Right renal cortex interstitium (tissue), 3 donors: ENCODE measurements at places on chromosomes 2 and 18. TPM values are rescaled to one million over a fixed set of nuclear protein-coding genes. Genes with fewer than 3 reads are reported as not detected.

- DNase-seq: no peak
Measured at GRCh38 chr18:46536215-46536874, 120.7 kb downstream of the LOXHD1 start.

GRCh38 chr2:55581435-55581834 is 36.0 kb downstream of the PPP4R3B start:
- DNase-seq: no peak

MAP2 gene
- 28.6 TPM for polyA plus RNA-seq

- DNase-seq: no peak
Measured at GRCh38 chr2:56099963-56100362, 83.8 kb upstream of the CCDC85A start.

DNA sequence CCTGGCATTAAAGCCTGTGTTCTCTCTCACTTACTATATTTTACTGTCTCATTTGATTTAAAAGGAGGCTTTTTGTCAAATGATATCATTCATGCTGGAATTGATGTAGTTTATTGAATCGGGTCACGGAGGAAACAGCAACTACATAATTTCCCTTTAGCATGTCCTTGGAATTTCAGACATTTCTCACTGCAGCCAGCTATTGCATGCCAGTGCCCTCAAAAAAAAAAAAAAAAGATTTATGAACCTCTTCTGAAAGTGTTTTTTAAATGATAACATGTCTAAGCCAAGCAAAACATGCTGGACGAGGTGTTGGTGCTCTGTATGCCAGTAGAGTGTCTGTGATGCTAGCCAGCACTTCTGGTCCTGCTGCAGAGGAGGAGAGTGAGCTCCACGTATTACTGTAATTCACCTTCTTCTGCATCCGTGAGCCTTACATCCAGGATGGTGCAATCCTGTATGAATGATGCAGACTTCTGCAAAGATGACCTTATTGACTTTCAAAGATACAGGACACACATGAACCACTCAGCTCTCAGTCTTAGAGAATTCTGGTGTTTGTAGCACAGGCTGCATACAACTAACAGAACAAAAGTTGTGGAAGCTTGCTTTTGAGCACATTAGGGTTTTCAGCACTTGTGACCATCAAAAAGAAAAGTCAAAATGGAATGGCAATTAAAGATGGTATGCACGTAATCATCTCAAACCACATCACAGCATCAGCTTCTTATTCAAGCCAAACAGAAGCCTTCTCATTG is 31.1 kb downstream of the UGP2 start:
- DNase-seq: no peak

ALK gene
- polyA plus RNA-seq: 0.31 TPM

- no peak for DNase-seq
Measured at GRCh38 chr2:112864072-112864471, 27.5 kb upstream of the IL1B start.

KCNG2 gene
- polyA plus RNA-seq: 0.17 TPM

ALLC gene
- not detected for polyA plus RNA-seq

COLEC12 gene
- 30.4 TPM for polyA plus RNA-seq

DNA sequence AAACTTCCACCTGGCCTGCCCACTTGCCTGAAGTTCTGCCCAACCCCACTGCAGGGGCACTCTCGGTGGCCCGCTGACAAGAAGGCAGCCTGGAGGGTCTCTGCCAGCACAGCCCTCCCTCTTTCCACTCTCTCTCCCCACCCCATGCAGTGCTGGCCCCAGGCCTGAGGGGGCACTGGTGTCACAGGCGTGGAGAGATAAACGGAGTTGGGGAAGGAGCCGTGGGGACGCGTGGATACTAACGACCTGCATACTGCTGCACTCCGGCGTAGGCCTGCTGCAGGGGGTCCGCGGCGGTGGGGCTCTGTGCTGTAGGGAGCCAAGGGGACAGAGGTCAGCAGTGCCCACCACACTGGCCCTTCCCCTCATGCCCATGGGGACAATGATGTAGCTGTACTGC is 299.3 kb downstream of the CELF4 start:
- DNase-seq: no peak

GRCh38 chr2:3754795-3755194 is 51.4 kb downstream of the DCDC2C start:
- DNase-seq: no peak

DNA sequence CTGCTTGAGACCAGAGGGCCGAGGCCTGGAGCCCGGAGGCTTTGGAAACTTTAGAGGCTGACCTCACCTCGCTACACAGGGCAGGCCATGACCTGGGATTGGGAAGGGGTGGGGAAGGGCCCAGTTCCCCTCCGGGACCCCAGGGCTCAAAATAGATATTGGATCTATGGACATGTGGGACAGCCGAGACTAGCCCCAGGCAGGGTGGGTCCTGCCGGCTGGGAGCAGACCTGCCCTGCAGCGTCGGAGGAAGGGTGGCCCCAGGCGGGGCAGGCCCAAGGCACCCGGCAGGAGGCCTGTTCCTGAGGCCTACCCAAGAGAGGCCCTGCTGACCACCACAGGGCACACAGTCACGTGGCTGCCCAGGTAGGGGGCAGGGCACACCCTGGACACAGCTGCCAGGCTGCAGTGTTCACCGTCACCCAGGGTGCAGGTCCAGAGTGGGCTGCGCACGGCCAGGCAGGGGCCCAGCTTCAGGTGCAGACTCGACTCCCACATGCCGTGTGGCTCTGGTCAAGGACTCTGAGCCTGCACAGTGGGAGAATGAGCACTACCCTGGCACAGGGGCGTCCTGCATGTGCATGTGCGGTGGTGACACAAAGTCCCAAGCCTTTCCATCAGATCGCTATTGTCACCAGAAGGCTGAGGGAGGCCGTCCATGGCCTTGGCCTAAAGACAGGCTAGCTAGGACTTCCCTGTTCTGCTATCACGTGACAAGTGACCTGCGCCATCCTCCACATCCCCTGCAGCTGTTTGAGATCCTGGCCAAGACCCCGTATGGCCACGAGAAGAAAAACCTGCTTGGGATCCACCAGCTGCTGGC is 13.2 kb downstream of the ANO7 start:
- no peak for DNase-seq

GRCh38 chr18:7002107-7002506 is 115.5 kb downstream of the LAMA1 start:
- DNase-seq: no peak

DNA sequence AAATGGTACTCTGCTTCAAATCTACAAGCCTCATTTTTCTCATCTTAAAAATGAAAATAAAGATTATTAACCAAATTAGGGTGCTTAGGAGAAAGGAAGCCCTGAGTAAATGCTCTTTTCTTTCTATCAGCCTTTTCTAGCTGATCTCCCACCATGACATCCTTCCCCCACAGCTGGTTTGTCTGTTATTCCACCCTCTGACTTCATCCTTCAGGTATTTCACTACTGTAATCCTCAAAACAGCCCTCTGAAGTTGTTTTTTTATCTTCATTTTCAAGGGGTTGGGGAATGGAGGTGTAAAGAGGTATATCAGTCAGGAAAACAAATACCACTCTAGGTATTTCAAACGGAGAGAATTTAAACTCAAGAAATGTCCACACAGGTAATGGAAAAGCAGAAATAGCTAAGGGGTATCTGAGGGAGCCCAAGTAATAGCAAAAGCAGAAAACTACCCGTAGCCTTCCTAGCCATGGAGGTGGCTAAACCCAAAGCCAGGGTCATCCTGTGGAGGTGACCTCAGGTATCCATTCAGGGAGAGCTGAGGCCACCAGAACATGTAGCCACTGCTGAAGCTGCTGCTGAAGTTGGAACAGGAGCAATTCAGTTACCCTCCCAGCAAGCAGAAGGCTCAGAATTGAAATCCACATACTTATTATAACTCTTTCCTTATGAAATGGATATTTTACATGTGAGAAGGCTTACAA is 990.9 kb upstream of the ACVR2A start:
- no peak for DNase-seq

- DNase-seq: no peak
Measured at GRCh38 chr2:232562515-232563151, 12.1 kb downstream of the EIF4E2 start.

UGT1A5 gene
- not detected for polyA plus RNA-seq

HOXD1 gene
- polyA plus RNA-seq: 11.3 TPM

DNA sequence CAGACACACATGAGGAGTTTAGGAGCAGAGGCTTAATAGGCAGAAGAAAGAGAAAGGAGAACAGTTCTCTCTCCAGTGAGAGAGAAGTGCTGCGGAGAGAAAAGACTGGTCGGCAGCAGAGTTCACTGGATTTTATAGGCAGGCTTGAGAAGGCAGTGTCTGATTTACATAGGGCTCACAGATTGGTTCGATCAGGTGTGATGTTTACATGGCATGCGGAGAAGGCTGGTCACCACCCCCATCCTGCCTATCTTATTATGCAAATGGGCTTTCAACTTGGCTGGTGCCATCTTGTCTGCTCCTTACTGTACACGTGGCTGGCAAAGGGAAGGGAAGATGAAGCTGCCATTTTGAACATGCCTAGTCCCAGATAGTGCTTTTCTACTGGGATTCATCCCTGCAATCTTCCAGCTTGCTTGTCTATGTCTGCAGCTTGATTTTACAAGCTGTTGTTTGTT is 113.4 kb downstream of the AP1S3 start:
- no peak for DNase-seq

GRCh38 chr2:173126819-173127218 is 51.2 kb downstream of the MAP3K20 start:
- no peak for DNase-seq

EMILIN1 gene
- 70.5 TPM for polyA plus RNA-seq

GRCh38 chr2:227657199-227657845 is 9.3 kb upstream of the SCYGR5 start:
- no peak for DNase-seq

PCARE gene
- polyA plus RNA-seq: 0.28 TPM

GRCh38 chr18:77853859-77854258 is 604.2 kb downstream of the GALR1 start:
- no peak for DNase-seq

GRCh38 chr18:49563130-49563540 is 1.3 kb downstream of the LIPG start:
- no peak for DNase-seq

FAM124B gene
- polyA plus RNA-seq: 2.3 TPM

DNA sequence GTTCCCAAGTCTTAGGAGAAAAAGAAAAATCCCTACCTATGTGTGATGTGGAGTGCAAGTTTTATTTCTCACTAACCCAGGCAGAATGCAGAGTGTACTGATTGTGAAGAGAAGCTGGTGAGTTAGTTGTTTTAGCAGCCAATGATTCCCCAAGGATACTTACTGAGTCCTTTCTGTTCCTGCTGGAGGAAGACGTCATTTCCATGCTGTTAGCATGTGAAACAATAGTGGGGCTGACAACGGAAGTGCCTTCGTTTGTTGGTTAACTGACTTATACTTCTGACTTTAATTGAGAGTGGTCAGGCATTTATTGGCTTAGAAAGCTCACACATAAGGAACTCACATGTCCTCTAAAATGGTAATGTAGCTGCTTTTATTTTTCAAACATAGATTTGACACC is 180.6 kb downstream of the MC4R start:
- DNase-seq: no peak

DNAH6 gene
- polyA plus RNA-seq: 2.5 TPM

GRCh38 chr18:60247103-60247502 is 125.5 kb downstream of the MC4R start:
- no peak for DNase-seq

- no peak for DNase-seq
Measured at GRCh38 chr2:223494496-223494895, 107.7 kb downstream of the SCG2 start.

MERTK gene
- 21.2 TPM for polyA plus RNA-seq

DNA sequence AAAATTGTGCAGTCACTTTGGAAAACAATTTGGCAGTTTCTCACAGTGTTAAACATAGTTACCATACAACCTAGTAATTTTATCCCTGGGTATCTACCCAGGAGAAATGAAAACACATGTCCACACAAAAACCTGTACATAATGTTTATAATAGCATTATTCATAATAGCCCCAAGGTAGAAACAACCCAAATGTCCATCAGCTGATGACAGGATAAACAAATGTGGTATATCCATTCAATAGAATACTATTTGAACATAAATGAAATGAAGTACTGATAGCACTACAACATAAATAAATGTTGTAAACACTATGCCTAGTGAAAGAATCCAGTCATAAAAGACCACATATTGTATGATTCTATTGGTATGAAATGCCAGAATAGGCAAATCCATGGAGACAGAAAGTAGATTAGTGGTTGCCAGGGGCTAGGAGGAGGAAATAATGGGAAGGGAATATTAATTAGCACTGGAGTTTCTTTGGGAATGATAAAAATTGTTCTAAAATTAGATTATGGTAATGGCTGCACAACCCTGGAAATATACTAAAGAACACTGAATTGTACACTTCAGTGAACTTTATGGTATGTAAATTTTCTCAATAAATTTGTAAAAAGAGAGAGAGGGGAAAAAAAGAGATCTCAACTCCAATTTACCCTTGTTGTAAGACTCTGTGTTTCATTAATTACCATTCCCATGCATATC is 20.8 kb upstream of the VIT start:
- no peak for DNase-seq

KRCC1 gene
- polyA plus RNA-seq: 56.7 TPM

DES gene
- polyA plus RNA-seq: 7.4 TPM

DNA sequence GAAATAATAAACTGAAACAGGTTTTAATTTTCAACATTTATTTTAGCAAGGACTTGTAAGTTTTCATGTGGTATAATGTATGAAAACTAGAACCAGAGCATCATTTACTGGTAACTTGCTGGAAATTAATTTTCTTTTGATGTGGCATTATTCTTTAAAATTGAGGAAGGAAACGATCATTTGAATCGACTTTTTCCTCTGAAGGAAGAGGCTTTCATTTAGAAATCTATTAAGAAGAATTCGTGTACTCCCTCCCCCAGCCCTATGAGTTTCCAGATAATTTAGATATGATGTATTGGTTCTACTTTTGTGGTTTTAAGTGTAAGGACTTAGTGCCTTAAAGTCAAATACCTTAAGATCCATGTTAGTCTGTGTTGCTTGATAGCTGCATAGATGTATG is 2.5 kb downstream of the BABAM2 start:
- no peak for DNase-seq

AGFG1 gene
- 84.0 TPM for polyA plus RNA-seq

- DNase-seq: no peak
Measured at GRCh38 chr2:109526442-109526970, 87.3 kb downstream of the SEPTIN10 start.

DNA sequence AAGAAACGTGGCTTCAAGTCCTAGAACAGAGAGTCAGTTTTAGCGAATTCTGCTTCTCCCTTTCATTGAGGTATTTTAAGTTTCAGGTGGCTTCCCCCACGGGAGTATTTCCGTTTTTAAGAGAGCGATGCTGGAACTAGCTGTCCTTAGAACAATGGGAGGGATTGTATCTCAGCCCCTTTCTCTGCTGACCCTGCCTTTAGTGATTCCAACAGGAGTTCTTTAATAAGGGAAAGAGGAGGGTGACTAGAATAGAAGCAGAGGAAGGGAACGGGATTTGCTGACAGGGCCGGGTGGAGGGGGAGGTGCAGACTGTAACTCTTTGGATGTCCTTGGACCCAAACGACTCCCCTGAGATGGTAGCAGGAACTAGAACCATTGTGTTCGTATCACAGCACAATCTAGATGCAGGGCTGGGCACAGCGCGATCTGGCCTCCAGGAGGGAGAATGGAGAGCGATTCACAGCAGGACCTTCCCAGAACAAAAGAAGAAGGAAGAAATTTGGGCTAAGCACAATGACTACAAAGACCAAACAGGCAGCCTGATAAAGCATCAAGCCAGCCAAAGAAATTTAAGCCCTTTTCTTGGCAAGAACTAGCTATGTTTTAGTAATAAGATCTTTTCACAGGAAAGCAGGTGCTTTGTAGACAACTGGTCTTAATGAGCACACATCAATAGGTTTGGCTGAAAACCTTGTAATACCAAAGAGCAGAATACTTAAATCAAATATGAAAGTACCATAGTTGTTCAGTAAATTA is 15.8 kb upstream of the RTTN start:
- no peak for DNase-seq

RGPD3 gene
- 0.43 TPM for polyA plus RNA-seq

GRCh38 chr2:230915319-230915718 is 9.7 kb downstream of the GPR55 start:
- no peak for DNase-seq
